Right ventricle myocardium superior (tissue), 1 donor: ENCODE measurements at places on chromosomes 4 and X. TPM values are rescaled to one million over a fixed set of nuclear protein-coding genes. Genes with fewer than 3 reads are reported as not detected.

GRCh38 chr4:158322109-158322508 is 111.8 kb downstream of the TMEM144 start:
- no peak for DNase-seq

The GCNA gene
- 2.2 TPM for total RNA-seq

- DNase-seq, result no peak
Observed at GRCh38 chr4:81737865-81738559, 266.3 kb upstream of the RASGEF1B start.

DNA sequence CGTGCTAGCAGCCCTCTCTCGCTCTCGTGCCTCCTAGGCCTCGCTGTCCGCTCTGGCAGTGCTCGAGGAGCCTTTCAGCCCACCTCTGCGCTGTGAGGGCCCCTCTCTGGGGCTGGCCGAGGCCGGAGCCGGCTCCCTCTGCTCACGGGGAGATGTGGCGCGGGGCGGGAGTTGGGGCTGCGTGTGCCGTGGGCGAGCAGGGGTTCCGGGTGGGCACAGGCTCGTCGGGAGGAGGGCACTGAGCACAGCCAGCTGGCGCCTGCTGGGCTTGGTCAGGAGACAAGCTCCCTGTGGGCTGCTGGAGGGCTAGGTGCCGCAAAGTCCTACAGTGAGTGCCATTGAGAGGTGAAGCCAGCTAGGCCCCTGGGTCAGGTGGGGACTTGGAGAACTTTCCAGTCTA is 994.5 kb downstream of the C4orf33 start:
- no peak for DNase-seq

DNA sequence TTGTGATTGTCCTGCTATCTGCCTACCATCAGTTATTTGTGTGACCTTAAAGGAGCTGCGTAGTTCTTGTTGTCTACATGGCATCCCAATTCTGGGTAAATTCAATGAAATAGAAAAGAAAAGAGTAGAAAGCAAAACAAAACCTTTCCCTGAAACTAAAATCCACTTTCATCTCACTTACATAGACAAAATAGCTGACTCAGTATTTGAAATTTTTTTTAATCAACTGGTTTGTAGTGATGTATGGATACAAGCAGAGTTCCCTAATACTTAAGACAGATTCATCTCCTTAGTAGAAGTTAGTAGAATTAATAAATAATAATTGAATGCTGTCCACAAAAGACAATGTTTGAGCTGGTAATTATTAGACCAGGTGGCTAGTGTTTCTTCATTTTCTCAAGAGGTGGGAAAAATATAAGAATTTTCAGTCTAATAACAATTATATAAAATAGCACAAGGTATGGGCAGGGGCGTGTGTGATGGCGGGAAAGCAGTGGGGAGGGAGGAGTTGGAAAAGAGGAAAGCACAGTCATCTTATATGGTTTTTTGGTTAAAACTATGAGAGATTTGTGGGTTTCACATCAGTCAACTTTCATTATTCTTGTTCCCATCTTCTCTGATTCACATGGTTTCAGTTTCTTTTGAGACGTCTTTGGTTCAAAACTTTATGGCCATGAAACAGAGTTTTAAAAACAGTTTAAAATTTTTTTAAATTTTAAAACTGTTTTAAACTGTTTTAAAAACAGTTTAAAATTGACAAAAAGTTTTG is 275.2 kb downstream of the SPRY1 start:
- no peak for DNase-seq

The XG gene
- total RNA-seq, result 0.35 TPM

DNA sequence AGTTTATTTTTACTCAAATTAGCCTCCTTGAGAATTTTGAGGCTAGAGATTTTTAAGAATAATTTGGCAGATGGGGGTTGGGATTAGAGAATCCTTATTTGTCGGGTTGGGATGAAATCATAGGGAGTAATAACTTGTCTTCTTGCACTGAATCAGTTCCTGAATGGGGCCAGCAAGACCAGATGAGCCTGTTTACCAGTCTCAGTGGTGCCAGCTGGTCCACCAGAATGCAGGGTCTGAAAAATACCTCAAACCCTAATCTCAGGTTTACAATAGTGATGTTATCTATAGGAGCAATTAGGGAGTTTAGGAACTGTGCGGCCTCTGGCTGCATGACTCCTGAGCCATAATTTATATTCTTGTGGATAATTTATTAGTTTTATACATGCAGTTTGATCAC is 705.9 kb upstream of the AGA start:
- DNase-seq, result no peak

GRCh38 chr4:163680386-163681098 is 186.1 kb downstream of the TMA16 start:
- no peak for DNase-seq

GRCh38 chr4:147037069-147037468 is 91.4 kb upstream of the TTC29 start:
- peak; percentile 37 for DNase-seq

DNA sequence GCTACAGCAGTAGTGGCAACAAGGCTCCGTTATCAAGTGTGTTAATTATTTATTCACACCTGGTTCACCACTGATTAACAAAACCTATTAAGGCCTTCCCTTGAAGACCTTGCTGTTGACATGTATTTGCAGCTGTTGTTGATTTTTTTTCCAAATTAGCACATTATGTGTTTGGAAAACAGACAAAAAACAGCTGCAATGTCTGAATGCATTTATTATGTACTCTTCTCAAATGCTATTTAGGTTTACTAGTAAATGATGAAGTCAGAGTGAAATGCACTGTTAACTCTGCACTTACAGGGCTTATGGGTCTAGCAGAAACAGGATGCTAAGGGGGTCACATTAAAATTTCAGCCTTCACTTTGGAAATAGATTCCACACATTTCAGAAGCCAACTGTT is 99.5 kb upstream of the PCDH7 start:
- no peak for DNase-seq

GRCh38 chr4:91212211-91212610 is 1085.0 kb downstream of the CCSER1 start:
- no peak for DNase-seq

DNA sequence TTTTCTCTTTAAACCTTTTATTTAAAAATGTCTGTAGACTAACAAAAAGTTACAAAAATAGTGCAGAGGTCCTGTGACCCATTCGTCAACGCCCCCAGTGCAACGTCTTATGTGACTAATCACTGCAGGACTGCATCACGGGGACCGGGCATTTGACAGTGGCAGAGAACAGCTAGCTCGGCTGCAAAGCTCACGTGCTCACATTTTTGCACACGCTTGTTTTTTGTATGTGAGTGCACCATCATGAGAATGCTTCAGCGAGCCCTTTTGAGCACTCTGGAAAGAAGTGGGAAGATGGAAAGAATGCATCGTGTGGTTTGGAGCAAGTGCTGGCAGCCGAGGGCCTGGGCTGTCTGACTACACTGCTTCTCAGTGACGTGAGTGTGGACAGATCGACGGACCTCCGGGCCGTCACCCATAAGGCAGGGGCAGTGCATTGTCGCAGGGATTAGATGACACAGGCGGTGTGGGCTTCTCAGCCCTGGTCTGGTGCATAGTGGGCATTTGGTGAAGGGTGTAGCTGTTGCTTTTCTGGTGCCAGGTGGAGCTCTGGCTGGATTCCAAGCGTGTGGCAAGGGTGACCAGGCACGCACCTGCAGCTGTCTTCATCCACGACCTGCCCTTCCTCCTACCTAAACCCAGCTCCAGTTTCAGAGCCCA is 17.7 kb downstream of the SPON2 start:
- no peak for DNase-seq

The SLC39A8 gene
- total RNA-seq, result 1.6 TPM

- no peak for DNase-seq
Observed at GRCh38 chr4:189279188-189279587, 661.5 kb upstream of the FRG1 start.

The SLC10A7 gene
- 5.2 TPM for total RNA-seq

DNA sequence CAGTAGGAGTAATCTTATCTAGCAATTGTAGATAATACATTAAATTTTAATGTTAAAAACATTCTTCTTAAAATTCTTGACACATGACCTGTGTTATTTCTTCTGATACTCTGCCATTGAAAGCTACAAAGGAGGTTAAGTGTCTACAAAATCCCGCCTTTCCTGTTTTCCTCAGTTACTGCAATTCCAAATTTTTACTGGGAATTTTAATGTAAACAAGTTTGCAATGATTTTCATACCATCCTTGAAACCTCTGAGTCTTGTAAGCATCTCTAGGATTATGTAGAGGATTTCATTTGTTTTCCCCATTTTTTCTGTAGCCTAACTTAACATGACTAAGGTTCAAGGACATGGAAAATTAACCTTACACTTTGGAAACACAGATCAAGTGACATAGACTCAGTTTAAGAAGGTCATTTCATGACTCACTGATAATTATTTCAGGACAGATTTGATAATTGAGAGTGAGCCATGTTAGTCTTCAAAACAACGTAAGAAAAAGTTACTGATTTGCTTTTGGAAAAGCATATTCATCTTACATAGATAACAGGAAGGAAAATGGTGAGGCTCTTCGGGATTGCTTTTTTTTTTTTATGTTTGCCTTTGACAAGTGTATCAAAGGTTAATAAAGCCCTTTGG is 39.6 kb upstream of the PDLIM5 start:
- DNase-seq, result no peak

DNA sequence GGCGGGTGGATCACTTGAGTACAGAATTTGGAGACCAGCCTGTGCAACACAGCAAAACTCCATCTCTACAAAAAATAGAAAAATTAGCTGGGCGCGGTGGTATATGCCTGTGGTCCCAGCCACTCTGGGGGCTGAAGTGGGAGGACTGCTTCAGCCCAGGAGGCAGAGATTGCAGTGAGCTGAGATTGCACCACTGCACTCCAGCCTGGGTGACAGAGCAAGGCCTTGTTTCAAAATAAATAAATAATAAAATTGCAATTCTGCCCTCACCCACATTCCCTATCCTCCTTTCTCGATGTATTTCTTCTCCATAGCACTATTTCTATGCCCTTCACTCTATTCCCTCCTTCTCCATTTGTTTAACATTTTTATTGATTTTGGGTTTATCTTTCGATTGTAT is 8.7 kb upstream of the SLAIN2 start:
- no peak for DNase-seq

DNA sequence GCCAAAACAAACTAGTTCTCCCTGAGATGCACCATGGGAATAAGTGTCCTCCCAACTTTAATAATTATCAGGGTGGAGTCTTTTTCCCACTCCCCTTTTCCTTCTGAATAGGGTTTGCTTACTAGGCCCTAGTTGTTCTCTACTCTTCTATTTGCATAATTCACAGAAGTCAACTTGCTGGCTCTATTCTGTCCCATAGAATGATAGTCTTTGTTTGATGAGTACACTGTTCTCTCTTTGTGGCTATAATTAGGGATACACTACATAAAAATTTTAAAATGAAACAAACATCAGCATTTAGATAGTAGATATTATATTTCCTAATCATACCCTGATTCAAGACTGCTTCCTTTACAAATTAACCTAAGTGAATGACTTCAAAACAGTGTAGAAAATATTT is 10.3 kb downstream of the PDHA2 start:
- no peak for DNase-seq

- DNase-seq, result no peak
Observed at GRCh38 chr4:27318740-27319139, 458.1 kb downstream of the STIM2 start.

GRCh38 chrX:115030625-115031024 is 13.2 kb upstream of the IL13RA2 start:
- DNase-seq, result no peak

The GBA3 gene
- not detected for total RNA-seq

DNA sequence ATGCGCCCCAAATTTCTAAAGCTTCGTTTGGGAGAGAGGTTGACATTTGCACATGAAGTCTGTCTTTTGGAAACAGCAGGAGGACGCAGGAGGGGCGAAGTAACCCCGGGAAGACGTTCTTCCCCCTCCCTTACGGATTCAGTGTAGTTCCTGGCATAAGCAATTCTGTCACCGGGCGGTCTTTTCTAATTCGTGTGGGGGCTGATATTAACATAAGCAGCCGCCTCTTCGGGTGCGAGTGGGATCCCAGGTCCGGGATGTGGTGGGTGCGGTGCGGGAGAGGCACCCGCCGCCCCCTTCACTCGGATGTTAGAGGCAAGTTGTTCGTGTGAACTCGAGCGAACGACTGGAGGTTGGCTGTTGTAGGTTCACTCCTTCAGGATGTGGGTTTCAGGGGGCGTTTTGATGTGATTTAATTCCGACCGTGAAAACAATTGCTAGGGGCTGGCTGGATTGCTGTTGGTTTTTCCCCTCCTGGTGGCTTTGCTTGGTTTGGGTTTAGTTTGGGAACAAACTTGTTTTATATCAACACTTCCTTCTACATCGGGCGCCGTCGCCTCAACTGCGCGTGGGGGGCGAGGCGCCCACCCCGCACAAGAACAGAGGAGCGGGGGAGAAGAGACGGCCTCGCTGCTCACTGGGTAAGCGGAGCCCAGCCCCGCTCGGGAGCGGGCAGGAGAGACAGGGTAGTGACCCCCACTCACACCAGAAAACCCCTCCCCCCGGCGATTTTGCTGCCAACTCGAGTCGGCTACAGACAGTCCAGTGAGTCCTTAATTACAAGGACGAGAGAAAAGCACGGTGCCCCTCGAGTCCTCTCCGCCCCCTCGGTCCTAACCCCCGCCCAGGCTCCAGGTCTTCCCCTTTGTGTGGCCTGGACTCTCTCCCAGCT is 2.9 kb upstream of the LEF1 start:
- no peak for DNase-seq

DNA sequence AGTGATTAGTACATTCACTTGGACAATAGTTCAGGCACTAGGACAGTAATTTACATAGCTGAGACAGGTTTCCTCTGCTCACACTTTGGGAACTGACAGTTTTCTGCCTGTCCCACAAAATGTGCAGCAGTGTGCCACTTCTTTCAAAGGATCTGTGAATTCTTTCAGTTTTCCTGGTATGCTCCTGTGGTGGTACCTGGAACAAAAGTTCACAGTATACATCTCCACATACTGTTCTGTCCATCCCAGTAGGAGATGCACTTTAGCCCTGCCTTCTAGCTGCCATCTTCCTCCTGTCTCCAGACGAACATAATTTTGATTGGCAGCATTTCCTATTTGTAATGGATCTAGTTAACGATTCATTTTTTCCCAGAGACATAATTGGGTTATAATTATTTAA is 360.8 kb upstream of the CXorf51B start:
- no peak for DNase-seq
